Stimulated activated CD4-positive, alpha-beta T cell treated with anti-CD3 and anti-CD28 coated beads, Interleukin-1b, Interleukin-23, amount 100 ng/mL, for 1 hour (primary cell): ENCODE measurements at places on chromosomes 6 and 20.

- no peak for DNase-seq
Observed at GRCh38 chr20:59151820-59152219, 11.8 kb upstream of the ZNF831 start.

GRCh38 chr6:159565181-159565710 lies 127.8 kb downstream of the SOD2 start:
- DNase-seq, result no peak

DNA sequence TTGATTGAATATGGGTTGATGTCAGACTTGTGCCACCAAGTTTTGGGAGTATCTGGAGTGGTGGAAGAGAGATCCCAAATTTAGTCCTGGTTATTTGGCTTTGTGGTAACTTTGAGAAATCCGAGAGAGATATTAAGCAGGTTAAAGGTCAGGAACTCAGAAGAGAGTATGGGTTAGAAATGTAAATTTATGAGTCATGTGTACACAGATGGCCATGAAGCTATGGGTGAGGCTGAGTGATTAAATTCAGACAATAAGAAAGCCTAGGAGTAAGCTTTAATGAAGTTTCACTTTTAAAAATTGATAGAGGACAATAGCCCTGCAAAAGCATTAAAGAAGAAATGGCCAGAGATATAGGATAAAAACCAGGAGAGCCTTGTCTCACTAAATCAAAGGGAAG lies 14.3 kb downstream of the RIMS1 start:
- DNase-seq, result no peak

- DNase-seq, result no peak
Observed at GRCh38 chr6:63589952-63590411, 17.7 kb downstream of the LOC128125822 start.

- DNase-seq, result no peak
Observed at GRCh38 chr6:186340-186965, 105.8 kb upstream of the DUSP22 start.

- no peak for DNase-seq
Observed at GRCh38 chr6:20722455-20722854, 188.2 kb downstream of the CDKAL1 start.

DNA sequence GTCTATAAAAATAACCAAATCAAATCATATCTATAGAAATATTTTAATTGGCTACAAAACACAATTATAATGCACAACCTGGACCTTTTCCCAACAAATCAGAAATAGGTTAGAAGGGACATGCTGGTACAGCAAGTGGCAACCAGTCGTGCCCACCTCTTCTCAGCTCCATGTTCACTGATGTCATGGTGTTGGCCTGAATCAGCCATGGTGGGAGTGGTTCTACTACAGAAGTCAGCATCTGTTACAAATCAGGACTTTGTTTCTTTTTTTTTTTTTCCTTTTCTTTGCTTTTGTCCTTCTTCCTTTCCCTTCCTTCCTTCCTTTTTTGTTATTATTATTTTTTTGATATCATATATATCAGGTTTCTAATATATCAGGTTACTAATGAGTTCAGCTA lies 91.2 kb downstream of the RALGAPA2 start:
- no peak for DNase-seq

DNA sequence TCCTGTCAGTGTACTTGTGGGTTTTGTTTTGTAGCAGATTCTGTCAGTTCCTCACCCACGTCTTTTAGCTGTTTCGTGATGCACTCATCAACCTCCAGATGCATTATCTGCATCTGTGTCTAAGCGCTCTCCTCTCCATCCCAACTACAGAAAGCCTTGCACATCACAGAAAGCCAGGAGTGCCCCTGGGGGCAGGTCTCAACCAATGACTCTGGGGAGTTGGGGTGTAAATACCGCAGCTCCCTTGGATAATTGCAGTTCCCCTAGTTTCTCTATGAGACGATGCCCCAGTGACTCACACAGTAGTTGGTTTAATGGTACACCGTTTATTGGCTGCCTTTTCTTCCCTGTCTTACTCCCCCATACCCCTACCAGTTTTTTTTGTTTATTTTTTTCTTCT lies 158.1 kb downstream of the SOX4 start:
- no peak for DNase-seq

GRCh38 chr6:33126101-33126714 lies 50.4 kb downstream of the HLA-DPB1 start:
- peak; percentile 46 for DNase-seq

GRCh38 chr20:50462093-50462690 lies 48.0 kb upstream of the PTPN1 start:
- DNase-seq, result no peak

DNA sequence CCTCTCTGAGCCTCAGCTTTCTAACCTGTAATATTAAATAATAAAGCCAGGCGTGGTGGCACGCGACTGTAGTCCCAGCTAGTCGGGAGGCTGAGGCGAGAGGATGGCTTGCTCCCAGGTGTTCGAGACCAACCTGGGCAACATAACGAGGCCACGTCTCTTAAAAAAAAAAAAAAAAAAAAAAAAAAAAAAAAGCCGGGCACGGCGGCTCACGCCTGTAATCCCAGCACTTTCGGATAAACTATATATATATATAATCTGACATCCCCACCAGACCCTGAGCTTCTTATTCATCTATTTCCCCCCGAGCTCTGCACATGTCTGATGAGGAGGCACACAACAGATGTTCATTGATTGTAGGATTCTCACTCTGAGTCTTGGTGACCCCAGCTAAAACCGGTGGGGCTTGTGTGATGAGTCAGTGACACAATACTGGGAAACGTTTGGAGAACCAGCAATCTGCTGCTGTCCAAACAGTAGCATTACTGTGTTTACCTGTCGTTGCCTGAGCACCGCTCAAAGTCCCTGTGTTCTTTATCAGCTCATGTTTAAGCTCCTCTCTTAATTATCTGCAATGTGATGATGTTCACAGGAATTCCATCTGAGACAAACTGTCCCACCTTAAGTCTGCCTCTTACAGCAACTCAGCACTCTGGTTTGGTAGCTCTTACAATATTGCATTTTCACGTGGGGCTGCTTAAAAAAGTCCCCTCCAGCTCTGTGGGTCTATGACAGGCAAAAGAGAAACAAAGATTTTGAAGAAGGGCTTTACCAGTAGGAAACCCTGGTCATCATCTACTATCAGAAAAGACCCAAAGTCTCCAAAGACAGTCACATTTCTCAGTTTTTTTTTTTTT lies 1.0 kb upstream of the SPATA2 start:
- DNase-seq, result no peak

DNA sequence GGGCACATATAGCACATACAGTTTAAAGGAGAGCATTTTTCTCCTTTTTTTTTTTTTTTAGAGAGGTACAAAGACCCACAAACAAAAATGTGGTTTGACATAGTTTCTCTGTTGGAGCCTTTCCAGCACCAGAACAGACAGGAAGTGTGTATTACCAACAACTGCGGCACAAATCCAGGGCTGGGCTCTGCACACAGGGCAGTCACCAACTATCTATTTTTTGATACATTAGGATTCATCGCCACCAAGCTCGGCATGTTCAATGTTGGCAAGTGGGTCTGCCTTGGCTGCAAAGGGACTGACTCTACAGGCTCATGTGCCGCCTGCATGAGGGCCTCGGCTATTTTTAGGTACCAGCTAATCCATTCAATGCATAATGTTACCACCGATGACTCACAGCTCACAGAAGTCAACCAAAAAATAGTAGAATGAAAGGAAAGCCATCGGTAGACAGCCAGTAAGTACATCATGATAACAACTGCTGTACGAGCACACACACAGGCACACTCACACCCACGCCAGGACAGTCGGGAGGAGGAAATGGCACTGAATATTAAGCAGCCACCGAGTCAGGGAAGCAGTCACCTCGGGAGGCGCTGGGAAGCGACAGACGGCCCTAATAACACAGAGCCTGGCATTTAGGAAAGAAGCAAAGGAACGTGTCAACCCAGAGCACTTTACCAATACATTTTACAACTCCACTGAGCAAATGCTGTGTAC lies 81.6 kb downstream of the GMPR start:
- DNase-seq, result peak; percentile 27

DNA sequence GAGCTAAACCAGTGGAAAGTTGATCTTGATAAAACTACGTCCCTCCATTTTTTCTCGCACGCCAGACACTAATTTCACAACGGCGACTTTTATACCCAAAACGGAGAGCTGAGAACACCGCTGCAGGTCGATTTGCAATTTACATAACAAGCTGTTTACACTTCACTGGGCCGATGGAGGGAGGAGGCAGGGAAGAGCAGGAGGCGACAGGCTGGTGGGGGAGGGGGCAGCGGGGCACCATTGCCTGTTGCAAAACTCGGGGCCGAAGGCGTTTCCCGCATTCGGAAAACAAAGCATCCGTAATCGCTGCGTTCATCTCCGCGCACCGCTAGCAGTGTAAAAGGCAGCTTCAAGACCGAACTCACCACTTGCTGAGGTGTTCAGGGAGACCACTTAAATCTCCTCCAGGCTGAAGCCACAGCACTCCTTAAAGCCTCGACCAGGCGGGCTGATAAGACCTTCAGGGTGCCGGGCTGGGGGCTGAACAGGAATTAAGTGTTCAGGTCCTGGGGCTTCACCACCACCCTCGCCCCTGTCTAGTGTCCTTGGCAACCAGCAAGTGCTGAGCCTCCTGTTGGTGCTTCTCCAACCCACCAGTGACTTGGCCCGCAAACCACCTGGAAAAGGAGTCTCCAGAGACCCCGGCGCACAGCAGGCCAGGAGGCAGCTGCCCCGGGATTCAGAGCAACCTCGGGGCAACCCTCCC lies 2.0 kb upstream of the FOXC1 start:
- DNase-seq, result no peak

GRCh38 chr6:90765491-90765890 lies 178.6 kb upstream of the MAP3K7 start:
- DNase-seq, result no peak

DNA sequence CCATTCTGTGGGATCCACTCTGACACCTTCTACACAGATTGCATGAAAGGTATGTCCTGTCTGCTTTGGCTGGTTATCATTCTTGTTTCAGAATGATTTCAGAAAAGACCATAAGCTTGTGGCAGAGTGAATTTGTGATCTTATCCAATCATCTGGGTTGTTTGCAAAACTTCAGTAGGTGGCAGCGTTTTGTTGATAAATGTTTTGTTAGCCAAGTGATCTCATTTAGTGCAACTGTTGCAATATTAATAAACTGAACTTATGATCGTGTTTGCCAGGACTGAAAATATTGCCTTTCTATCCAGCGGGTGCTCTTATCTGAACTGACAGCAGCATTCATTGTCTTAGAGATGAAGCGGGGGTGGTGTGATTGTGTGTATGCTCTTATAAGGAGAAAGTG lies 613.2 kb upstream of the NOX3 start:
- DNase-seq, result no peak

GRCh38 chr6:90720404-90720803 lies 133.5 kb upstream of the MAP3K7 start:
- DNase-seq, result no peak

GRCh38 chr20:64242003-64242796 lies 13.3 kb upstream of the PCMTD2 start:
- no peak for DNase-seq

DNA sequence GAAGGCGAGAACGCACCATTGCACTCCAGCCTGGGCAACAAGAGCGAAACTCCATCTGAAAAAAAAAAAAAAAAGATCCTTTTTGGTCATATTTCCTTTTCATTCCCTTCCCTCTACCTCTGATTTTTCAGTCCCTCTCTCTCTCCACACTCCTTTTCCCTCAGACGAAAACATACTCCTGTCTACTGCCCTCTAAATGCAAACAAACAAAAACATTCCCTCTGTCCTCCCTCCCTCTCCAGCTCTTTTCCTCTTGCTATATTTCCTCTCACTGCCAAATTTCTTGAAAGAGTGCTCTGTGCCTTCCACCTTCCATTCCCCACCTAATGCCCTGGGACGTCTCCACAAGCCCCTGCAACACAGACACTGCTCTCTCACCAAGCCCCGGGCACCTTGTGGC lies 14.9 kb upstream of the MDFI start:
- DNase-seq, result no peak

GRCh38 chr6:45665859-45666258 lies 288.1 kb upstream of the SUPT3H start:
- no peak for DNase-seq

DNA sequence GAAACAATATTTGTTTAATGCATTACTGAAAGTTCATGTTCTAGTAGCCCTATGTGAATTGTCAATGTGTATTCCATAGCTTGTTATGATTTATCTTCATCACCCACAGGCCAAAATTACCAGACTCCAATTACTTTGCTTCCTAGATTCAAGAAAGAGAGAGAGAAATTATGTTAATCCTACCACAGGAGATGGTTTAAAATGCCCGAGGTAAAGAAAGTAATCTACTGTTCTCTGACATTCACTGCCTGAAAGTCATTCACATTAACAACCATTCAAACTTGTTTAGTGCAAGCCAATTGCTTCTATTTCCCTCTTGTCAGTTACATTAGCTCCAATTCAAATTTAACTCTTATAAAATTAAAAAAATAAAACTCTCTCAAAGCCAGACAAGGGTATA lies 260.4 kb upstream of the THEMIS start:
- no peak for DNase-seq

GRCh38 chr6:120348926-120349325 lies 985.4 kb downstream of the TBC1D32 start:
- no peak for DNase-seq

- no peak for DNase-seq
Observed at GRCh38 chr20:2231701-2232100, 64.1 kb upstream of the TGM3 start.

DNA sequence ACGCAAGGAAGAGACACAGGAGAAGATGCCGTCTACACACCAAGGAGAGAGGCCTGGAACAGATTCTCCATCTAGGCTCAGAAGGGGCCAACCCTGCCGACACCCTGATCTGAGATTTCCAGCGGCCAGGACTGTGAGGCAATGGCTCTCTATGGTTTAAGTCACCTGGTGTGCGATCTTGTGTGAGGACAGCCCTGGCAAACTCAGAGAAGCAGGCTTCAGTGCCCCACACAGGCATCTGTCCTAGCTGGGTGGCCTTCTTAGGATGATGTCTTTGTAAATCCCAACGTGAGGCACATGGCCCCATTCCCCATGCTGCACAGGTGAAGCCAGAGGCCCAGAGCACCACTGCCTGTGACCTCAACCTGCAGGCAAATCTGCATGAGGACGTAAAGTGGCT lies 87.6 kb upstream of the FRMD1 start:
- DNase-seq, result no peak

DNA sequence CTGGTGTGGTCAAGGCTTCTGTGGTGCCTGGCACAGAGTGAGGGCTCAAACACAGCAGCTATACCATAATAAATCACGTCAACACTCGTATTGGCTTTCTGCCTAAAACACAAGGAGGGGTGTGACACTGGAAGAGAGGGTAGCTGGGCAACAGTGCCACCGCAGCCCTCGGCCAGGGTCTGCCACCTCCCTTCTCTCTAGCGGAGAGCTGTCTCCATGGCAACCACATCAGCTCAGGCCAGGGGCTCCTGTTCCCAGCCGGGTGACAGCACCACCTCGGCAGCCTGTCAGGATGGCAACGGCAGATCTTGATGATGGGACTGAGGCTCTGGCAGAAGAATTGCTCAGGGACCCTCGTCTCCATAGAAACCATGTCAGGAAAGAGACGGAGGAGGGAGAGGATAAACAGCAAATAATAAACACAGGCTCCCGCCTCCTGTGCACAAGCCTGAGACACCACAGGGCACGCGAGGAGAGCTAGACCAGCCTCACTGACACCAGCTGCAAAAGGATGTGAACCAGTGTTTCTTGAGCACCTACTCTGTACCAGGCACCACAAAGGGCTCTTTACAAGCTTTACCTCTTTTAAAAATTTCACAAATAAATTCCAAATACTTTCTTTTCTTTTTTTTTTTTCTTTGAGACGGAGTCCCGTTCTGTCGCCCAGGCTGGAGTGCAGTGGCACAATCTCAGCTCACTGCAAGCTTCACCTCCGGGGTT lies 50.4 kb upstream of the TLDC2 start:
- no peak for DNase-seq

GRCh38 chr6:5457983-5458683 lies 196.8 kb downstream of the FARS2 start:
- DNase-seq, result no peak
